Lung (tissue), 17 donors: ENCODE measurements at places on chromosomes 3 and 15.

GRCh38 chr15:57327985-57328471, 48.3 kb upstream of the CGNL1 start:
- peak; percentile 59 for DNase-seq

DNA sequence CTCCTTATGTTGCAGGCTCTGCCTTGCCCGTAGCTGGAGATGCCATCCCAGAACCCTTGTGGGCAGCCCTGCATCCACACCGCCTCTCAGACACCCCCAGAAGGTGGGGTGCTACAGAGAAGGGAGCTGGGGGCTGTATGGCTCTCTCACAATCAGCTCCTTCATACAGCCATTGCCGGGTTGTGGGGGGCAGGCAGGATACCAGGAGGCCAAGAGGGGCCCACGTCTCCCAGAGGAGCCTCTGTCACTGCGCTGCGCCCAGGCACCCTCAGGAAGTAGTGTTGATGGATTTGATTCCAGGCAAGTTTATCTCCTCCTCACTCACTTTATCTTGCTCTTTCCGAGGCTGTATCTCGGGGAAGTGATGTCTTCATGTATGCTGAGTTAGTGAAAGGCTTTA, 171.6 kb downstream of the CHDH start:
- peak; percentile 46 for DNase-seq

GRCh38 chr15:27094235-27094634, 123.3 kb downstream of the GABRG3 start:
- DNase-seq = peak; percentile 69

GRCh38 chr3:73729969-73730440, 105.3 kb upstream of the PDZRN3 start:
- peak; percentile 60 for DNase-seq

GRCh38 chr3:45119824-45120358, 26.3 kb downstream of the CDCP1 start:
- peak; percentile 72 for DNase-seq

DNA sequence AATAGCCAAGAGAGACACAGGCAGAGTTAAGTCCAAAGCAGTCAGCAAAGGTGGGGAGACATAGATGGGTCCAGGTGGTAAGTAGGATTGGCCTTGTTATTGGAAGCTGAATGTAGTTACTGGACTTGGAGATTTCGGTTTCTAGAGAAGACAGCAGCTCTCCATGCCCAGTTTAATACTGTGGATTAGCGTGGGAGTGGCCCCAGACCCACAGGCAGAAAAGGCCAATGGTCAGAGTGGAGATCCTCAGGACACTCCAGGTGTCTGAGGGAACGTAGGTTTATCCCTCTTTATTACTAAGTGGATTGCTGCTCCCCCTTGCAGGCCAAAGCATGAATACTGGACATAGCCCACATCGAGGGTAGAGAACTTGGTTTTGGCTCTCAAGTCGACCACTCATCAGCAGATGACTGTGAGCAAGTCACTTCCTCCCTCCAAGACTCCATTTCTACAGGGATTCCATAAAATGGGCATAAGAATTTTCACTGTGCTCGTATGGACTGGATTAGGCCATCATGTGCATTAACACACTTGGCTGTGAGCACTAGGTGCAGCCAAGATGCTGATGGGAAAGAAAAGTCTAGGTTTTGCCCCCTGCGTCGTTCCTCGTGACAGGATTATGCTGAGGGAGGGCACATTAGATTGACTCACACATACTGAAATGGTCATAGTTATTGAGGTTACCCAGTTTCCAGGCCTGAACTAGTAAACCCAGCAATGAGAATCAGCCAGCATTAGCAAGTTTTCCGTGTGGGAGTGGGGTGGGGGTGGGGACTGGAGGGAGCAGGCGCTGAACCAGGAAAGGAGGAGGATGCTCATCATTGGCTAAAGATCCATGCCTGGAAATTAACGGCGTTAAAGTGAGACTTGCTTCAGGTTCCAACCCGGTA, 225.2 kb upstream of the TPRG1 start:
- DNase-seq = no peak

GRCh38 chr3:72100080-72100511, 315.1 kb upstream of the PROK2 start:
- DNase-seq = no peak

DNA sequence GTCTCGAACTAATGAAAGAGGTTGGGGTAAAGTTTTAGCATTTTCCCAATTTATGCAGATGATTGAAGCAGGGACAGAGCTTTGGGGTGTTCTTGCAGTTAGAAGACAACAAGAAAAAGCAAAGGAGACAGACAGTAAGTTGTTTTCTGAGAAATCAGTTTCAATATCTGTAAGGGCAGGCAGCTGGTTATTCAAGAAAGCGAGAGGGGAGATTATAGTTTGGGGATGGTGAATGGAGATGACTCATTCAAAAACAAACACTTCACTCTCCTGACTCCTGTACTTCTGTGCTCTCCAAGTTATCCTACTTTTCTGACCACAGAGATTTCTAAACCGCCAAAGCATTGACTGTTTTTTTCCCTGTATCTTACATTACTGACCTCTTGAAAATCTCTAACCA, 352.0 kb downstream of the GAP43 start:
- DNase-seq = no peak

- no peak for DNase-seq
These were observed 99.6 kb downstream of the FNDC3B start for GRCh38 chr3:172138792-172139507.

DNA sequence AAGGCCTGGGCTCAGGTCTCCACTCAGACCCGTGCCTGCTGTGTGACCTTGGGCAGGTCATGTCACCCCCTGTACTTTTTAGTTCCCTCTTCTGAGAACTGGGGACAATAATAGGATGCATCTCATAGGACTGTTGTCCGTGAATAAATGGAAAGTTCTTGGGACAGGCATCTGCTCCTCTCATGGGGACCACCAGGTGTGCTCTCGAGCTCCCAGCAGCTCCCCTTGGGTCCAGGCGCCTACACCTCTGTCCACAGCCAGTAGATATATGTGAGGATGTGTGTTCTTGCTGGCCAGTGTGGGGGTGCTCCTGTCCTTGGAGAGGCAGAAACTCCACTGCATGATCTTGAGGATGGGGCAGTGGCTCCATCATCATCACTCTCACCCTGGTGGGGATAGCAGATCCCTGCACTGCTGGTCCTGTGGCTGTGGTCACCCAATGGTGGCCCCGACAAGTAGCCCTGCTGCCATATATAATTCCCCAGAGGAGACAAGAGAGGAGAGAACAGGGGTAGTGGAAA, 257.6 kb upstream of the TLE3 start:
- peak; percentile 4 for DNase-seq

DNA sequence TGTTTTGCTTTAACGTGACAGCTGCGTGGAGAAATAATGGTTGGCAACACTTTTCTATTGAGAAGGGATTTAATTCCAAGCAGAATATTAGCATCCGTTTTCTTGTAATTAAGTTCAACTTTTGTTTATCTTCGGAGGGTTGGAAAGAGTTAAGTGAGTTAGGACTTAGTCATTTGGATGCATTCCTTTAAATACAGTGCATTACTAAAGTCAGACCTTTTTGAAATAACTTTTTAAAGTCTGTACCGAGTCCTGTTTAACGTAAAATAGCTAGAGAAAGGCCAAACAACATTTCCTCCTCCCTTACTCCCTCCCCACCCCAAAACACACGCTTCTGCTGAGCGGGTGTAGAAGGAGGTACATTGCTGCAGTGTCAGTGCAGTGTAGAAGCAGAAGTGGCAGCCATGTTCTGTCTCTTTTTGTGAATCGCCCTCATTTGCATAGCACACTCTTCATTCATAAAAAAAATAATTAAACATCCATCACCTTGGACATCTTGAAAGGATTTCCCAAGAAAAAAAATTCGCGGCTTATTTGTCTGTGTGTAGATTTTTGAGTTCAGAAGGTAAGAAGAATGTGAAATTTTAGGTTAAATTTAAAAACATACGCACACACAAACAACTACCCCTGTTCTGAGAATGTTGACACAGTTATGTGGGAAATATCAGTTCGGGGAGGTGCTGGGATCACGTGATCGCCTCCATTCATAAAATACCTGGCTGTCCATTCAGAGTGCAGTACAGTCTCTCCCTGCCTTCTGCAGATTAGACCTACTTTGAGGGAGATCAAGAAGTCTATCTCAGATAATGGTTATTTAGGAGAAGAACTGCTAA, 1.6 kb downstream of the SPRED1 start:
- peak; percentile 69 for DNase-seq

GRCh38 chr3:43236008-43236407, 50.3 kb upstream of the SNRK start:
- DNase-seq = no peak

- DNase-seq = no peak
These were observed 78.1 kb downstream of the NPTN start for GRCh38 chr15:73555080-73555479.

- peak; percentile 71 for DNase-seq
These were observed 118.0 kb upstream of the MEF2A start for GRCh38 chr15:99447497-99448371.

GRCh38 chr3:198088421-198088955, 128.5 kb downstream of the LMLN start:
- DNase-seq = no peak

DNA sequence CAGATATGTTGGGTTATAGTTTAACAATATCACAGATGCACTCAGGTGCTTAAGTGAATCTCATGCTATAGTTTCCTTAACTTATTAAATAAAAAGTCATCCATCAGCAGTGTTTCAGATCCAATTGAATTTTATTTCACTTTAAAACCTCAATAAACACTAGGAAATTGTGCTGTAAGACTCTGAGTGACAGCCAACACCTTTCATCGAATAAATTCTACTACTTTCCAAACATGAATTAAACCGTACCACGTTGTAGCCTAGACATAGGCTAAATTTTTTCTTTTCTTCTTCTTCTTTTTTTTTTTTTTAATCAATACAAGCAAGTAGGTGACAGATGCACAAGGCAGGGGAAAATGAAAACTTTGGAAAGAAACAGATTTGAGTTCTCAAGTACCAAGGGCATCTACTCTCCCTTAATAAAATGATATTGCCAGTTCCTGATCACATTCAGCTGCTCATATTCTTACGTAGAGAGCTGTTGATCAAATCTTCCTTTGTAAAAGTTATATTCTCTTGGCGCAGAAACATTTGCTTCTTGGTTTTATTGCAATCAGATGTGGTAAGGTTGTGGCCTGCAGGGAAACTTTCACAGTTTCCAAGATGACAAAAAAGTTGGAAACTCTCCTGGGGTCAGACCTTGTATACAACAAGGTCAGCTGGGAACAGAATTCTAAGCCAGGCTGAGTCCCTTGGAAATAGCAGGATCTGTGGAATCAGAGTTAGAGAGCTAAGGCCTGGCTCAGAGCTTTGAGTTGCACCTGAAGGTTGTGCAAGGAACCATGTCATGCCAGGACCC, 147.7 kb downstream of the CD47 start:
- no peak for DNase-seq

DNA sequence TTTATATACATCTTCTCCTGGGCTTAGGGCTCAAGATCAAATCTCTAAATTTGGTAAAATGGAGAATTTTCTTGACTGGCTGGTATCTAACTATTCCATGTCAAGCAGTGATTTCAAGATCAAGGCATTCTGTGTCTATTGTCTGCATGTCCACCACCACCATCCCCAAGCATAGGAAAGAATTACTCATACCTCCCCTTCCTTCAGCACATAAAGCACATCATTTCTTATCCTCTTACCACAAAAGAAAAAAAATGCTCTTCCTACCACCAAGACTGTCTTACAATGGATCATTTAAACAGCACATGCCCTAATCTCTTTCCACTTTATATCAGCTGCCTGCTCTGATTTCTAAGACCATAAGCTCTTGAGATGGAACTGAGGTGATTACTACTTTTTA, 470.5 kb upstream of the THBS1 start:
- DNase-seq = no peak

GRCh38 chr3:124492824-124493223, 237.4 kb upstream of the UMPS start:
- DNase-seq = peak; percentile 8

DNA sequence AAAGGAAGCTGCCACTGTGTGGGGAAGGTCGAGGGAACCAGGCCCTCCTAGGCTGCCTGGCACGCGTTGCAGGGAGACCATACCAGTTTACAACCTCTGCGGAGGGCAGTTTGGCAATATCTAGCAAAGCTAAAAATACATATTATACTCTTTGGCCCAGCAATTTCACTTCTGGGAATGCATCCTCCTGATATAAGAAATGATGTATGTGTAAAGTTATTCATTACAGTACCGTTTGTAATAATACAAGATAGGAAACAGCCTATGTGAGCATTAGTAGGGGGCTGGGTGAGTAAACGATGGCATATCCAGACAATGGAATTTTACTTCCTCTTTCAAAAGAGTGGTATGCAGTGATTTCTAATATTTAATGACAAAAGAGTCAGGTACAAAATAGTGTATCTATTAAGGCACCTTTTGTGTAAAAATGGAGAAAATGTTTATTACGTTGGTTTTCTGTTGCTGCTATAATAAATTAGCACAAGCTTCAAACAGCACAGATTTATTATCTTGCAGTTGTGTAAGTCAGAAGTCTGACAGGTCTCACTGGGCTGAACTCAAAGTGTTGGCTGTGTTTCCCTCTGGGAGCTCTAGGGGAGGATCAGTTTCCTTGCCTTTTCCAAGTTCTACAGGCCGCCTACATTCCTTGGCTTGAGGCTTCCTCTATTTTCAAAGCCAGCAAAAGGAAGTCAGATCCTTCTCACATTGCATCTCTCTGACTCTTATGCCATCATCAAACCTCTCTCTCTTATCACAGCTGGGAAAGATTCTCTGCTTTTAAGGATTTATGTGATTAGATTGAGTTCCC, 9.0 kb downstream of the APOD start:
- DNase-seq = no peak

- DNase-seq = peak; percentile 91
These were observed 19.2 kb upstream of the CORO2B start for GRCh38 chr15:68559345-68560310.

DNA sequence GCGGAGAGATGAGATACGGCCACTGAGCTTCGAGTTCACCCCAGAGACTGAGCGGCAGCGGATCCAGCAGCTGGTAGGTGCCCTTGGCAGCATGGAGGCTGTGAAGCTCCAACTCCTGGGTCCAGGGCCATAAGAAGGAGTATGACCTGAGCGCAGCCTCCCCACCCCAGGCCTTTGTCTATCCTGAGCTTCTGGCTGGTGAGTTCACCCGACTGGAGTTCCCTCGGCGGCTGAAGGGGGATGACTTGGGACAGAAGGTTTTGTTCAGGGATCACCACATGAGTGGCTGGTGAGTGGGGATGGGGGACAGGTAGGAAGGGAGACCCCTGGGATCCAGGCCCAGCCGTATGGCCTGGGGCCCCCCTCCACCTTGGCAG, 2.6 kb downstream of the PPM1M start:
- DNase-seq = no peak
